ENCODE measurements at places on chromosomes 1 and 21.

DNA sequence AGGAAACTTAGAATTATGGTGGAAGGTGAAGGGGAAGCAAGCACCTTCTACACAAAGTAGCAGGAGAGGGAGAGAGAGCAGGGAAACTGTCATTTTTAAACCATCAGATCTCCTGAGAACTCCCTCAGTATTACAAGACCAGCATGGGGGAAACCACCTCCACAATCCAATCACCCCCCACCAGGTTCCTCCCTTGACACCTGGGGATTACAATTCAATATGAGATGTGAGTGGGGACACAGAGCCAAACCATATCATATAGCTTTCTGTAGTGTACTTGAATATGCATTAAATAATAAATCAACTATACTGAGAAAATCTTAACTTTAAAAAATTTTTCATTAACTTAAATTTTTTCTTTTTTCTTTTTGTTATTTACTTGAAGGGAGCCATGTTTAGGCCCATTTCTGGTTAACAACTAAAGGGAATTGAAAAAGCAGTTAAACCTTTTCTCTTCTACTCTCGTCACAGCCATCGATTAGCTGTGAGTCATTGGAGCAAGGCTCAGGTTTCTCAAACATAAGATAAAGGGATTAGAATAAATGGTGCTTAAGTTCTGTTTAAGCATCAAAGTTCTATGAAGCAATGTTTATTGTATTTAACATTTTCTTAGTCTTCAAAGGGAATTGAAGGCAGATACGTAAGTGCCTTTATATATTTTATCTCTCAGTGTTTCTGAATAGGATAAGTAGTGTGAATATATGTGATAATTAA is 72.2 kb upstream of the DPT start:
- no peak for DNase-seq

DNA sequence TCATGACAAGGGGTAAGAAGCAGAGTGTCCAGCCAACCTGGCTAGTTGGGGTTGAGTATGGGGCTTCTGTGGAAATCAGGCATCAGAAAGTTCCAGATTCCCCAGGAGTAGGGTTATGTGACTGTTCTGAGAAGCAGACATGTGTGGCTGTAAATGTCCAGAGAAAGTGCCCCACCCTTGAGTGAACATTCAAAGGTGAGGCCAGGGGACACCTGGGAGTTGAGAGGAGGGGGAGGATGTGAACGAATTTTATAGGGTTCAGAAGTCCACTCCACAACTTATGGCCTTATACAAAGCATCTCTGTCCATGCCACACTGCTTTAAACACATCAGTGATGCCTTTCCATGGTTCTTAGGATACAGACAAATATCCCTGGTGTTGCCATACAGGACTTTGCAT is 133.3 kb downstream of the IGSF21 start:
- no peak for DNase-seq

DNA sequence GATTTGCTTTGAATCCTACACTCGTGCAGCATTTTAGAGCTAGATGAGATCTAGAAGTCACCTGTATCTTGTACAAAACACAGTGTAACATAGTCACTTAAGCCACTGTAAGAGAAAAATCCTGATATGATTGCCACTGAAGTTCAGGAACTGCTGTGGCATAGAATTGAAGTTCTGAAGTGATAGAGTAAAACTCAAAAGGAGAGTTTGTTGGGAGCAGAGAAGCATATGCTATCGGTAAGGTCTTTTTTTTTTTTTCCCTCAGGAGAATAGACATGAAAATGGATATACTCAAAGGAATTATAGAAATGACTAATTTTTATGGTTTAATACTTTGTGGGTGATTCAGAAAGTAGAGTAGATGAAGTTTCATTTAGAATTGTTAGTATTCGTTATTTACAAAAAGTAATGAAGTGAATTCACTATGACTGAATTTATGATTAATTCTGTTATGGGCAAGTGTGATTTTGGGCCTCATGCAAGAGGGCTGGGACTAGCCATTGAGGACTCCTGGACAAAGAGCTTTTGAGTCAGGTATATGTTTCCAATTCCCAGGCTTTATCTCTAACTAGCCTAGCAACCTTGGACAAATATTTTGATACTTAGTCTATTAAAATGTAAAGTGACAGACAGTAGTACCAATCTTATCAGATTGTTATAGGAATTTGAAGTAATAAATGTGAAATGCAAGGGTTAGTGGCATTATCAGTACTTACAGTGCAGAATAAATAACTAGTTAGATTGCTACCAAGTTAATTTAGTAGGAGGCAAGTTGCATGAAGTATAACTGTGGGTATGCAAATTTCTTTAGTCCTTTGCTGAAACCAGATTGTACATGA is 3.1 kb downstream of the KCTD3 start:
- no peak for DNase-seq

DNA sequence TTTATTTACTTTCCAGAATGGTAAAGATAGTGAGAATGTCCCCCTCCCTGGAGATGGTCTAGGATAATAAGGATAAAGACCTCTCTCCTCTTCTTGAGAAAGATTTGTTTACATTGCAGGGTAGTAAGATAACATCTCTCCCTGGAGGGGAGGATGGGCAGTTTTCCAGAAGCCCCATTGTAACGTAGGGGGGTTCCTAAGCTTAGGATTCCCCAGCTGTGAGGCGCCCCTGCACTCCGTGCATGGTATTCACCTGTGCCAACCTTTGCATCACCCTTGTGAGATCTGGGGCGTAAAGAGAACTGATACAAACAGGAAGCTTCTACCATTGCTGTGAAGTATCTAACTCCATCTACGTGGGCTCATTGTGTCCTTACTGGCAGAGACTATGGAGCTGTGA is 148.7 kb upstream of the DNAH14 start:
- no peak for DNase-seq

- no peak for DNase-seq
Observed at GRCh38 chr1:172212124-172212523, 208.4 kb upstream of the C1orf105 start.

- DNase-seq, result no peak
Observed at GRCh38 chr21:42234041-42234440, 15.1 kb downstream of the ABCG1 start.

- no peak for DNase-seq
Observed at GRCh38 chr1:1678581-1679380, 13.8 kb downstream of the SLC35E2B start.

GRCh38 chr1:117928881-117929342 is 509 bp downstream of the GDAP2 start:
- peak; percentile 3 for DNase-seq

- DNase-seq, result no peak
Observed at GRCh38 chr1:115492019-115492595, 149.7 kb upstream of the VANGL1 start.

DNA sequence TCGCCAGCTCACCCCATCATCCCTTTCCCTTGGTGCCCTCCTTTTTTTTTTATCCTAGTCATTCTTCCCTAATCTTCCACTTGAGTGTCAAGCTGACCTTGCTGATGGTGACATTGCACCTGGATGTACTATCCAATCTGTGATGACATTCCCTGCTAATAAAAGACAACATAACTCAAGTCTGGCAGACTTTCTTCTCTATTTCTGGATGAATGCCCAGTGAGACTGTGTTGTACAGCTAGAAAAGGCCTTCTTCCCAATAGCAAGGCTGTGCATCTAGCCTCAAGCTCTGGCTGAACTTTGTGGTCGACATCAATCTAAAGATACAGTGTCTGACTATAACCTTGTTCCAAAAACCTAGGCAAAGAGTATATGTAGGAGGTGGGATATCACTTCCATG is 6.4 kb downstream of the IL24 start:
- DNase-seq, result no peak

- DNase-seq, result no peak
Observed at GRCh38 chr1:36912365-36912865, 121.9 kb downstream of the GRIK3 start.

DNA sequence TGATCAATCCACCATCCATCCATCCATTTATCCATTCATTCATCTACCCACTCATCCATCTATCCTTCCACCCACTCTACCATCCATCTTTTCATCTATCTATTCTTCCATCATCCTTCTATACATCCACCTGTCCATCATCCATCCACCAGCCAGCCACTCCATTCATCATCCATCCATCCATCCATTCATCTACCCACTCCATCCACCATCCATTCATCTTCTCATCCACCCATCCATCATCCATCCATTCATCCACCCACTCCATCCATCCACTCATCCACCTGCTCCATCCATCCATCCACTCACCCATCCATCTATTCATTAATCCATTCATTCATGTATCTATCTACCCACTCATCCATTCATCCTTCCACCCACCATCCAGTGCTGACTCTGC is 127.9 kb upstream of the TMPRSS2 start:
- DNase-seq, result no peak

Measured in T47D (cell line).